ENCODE measurements at places on chromosomes 3 and 15. TPM values are rescaled to one million over a fixed set of nuclear protein-coding genes. Genes with fewer than 3 reads are reported as not detected.

Gene CLDN16
- total RNA-seq, result not detected

Gene MESP2
- total RNA-seq, result not detected

Gene CFAP91
- total RNA-seq, result 2.7 TPM

Gene CCR9
- 4.0 TPM for total RNA-seq

Gene SEMA5B
- not detected for total RNA-seq

Gene AEN
- 41.0 TPM for total RNA-seq

Gene RASGRP1
- total RNA-seq, result 138 TPM

- no peak for DNase-seq
- H3K36me3 ChIP-seq, result no peaks in the 10 kb centered on the region
- H3K27ac ChIP-seq, result no peak overlapping the region
- H3K27me3 ChIP-seq, result peaks cover 5% of the 10 kb centered on the region
- H3K4me1 ChIP-seq, result no peaks in the 10 kb centered on the region
Measured at GRCh38 chr3:73418681-73419080, 206.1 kb downstream of the PDZRN3 start.

GRCh38 chr3:49711489-49711888, 8.0 kb downstream of the AMIGO3 start:
- H3K4me1 ChIP-seq, result peaks cover 17% of the 10 kb centered on the region
- no peak for DNase-seq
- no peak overlapping the region for H3K4me3 ChIP-seq
- no peak overlapping the region for H3K27ac ChIP-seq
- H3K36me3 ChIP-seq, result peaks cover 2% of the 10 kb centered on the region

GRCh38 chr15:81747482-81747881, 298.3 kb downstream of the MEX3B start:
- no peak overlapping the region for H3K27ac ChIP-seq
- no peak overlapping the region for H3K4me3 ChIP-seq
- H3K36me3 ChIP-seq, result no peaks in the 10 kb centered on the region
- H3K4me1 ChIP-seq, result no peaks in the 10 kb centered on the region

GRCh38 chr3:36648241-36649034, 115.9 kb downstream of the DCLK3 start:
- no peaks in the 10 kb centered on the region for H3K36me3 ChIP-seq
- no peak overlapping the region for H3K27ac ChIP-seq
- DNase-seq, result no peak
- no peaks in the 10 kb centered on the region for H3K4me1 ChIP-seq
- H3K4me3 ChIP-seq, result no peak overlapping the region

GRCh38 chr3:46242120-46242519, at the start of gene CCR3:
CCR3 (plus strand) TSS chr3:46242460; CDS start chr3:46265159, 22,699 bp downstream.
- H3K4me1 ChIP-seq, result peaks cover 8% of the 10 kb centered on the region
- no peak within 1 kb of the TSS for H3K4me3 ChIP-seq
- H3K27me3 ChIP-seq, result peaks cover 9% of the 10 kb centered on the region

- H3K4me1 ChIP-seq, result peaks cover 12% of the 10 kb centered on the region
- H3K36me3 ChIP-seq, result no peaks in the 10 kb centered on the region
- H3K4me3 ChIP-seq, result no peak overlapping the region
- H3K27me3 ChIP-seq, result peaks cover 13% of the 10 kb centered on the region
Measured at GRCh38 chr3:115518100-115518852, 105.0 kb upstream of the GAP43 start.

GRCh38 chr3:69774029-69774428, 34.8 kb downstream of the MITF start:
- no peak for DNase-seq
- no peaks in the 10 kb centered on the region for H3K27me3 ChIP-seq
- H3K36me3 ChIP-seq, result no peaks in the 10 kb centered on the region
- H3K4me1 ChIP-seq, result no peaks in the 10 kb centered on the region

DNA sequence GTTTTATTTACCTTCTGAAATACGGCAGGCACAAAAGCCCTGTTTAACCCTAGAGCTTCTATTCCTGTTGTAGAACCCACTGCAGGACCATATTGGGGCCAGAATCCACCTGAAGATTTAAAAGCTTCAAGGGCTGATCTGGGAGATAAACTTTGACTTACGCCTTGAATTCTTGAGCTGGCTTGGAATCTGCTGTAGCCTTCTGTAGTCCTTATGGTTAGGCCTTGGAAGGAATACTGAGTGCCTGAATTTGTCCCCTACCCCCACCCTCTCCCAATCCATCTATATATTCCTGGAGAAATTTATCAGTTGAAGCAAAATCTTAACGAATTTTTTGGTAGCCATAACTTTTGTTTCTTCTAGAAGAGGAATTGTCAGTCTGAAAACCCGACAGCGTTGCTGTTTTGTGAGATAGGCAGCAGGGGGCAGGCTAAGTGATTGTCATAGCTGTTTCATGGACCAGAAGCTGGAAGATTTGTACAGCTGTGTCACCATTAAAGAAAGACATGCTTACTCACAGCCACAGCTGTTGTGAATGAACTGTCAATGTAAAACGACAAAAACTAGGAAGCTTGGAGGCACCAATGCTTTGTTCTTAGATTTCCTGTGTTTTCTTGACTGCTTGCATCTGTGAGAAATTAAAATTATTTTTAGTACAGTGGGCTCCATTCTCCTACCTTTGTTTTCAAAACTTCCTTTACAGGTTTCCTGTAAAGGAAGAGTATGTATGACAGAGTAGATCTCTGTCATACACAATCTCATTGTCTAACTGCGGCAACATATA, 12.8 kb downstream of the LXN start:
- H3K36me3 ChIP-seq, result no peaks in the 10 kb centered on the region
- no peaks in the 10 kb centered on the region for H3K27me3 ChIP-seq
- H3K4me1 ChIP-seq, result peaks cover 6% of the 10 kb centered on the region
- peak; percentile 33 for DNase-seq
- no peak overlapping the region for H3K4me3 ChIP-seq
- no peak overlapping the region for H3K27ac ChIP-seq

GRCh38 chr3:72821161-72821781, 27.0 kb downstream of the SHQ1 start:
- no peak overlapping the region for H3K4me3 ChIP-seq
- DNase-seq, result no peak
- no peaks in the 10 kb centered on the region for H3K27me3 ChIP-seq
- no peak overlapping the region for H3K27ac ChIP-seq

DNA sequence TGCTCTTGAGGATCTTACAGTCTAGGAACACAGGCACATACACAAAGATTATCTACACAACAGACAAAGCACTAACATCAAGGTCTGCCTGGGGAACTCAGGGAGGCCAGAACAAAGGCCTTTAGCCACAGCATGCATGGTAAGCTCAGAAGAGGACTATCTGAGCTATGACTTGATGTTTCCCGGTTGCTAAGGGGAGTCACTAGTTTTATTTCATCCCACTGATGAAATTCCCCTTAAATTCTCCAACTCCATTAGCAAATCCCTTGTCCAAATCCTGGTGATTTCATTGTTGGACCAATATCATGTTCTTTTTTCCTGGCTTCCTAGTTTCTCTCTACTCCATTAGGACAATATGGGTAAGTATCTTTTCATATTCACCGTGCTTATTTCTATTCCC, 23.3 kb downstream of the FBN1 start:
- no peaks in the 10 kb centered on the region for H3K36me3 ChIP-seq
- no peak overlapping the region for H3K27ac ChIP-seq
- peaks cover 25% of the 10 kb centered on the region for H3K27me3 ChIP-seq

- no peak for DNase-seq
- H3K27me3 ChIP-seq, result no peaks in the 10 kb centered on the region
- peaks cover 15% of the 10 kb centered on the region for H3K4me1 ChIP-seq
- no peak overlapping the region for H3K27ac ChIP-seq
- H3K4me3 ChIP-seq, result no peak overlapping the region
Measured at GRCh38 chr3:108150200-108150599, 59.4 kb upstream of the CD47 start.

DNA sequence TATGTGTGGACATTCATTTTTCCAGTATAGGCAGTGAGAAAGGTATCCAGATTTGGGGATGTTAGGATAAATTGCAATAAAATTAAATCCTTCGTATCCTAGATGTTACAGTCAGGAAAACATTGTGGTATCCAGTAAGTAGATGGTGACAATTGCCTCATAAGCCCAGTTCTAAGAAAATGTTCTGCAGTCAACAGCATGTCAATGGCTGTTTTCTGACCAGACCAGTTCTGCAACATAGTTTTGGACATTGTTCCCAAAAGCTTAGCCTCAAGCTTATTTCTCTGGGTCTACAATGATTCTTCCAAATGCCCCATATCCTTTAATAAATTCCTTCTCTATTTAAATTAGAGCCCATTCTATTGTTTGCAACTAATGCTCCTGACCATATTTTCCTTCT, 480.7 kb downstream of the FHIT start:
- no peak overlapping the region for H3K4me3 ChIP-seq
- no peak overlapping the region for H3K27ac ChIP-seq
- no peak for DNase-seq
- no peaks in the 10 kb centered on the region for H3K36me3 ChIP-seq
- H3K27me3 ChIP-seq, result no peaks in the 10 kb centered on the region
- H3K4me1 ChIP-seq, result no peaks in the 10 kb centered on the region

DNA sequence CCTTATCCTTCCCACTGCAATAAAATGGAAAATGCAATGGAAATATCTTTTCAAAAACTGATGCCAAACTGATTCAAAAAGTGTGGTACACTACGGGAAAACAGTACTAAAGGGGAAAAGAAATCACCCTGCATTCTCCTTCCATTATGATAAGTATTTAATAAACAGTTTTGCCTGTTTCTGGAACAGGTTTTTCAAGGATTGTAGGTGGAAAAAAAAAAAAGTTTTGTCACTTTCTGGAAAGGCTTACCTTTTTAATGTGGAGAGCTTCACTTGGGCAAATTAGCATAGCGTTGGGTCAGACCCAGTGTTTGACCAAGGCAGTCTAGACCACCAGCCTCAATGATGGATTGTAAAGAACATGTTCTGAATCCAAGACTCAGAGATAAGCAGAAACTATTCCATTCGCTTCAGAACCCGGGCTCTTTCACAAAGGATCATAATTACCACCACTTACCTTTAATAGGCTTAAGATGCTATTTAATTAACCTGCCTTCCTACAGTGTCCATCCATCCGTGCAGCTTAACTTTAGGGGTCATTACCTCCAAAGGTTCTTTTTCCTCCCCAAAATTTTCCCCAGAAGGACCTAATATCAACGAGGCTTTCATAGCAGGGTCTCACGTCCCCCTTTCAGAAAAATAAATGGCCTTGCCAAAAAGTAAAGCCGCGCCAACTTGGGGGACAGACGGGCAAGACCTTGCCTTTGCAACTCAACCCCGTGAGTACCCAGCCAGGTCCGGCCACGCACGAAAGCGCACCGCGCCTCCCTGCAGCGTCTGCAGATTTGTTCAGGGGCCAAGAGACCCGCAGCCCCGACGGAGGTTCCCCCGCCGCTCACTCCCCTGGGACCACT, 1.0 kb downstream of the DCBLD2 start:
- H3K27ac ChIP-seq, result no peak overlapping the region
- peaks cover 11% of the 10 kb centered on the region for H3K4me1 ChIP-seq
- H3K27me3 ChIP-seq, result peaks cover 13% of the 10 kb centered on the region
- peak overlapping the region; percentile 96 for H3K4me3 ChIP-seq

- H3K4me3 ChIP-seq, result peak overlapping the region; percentile 46
- peak overlapping the region; percentile 80 for H3K27ac ChIP-seq
- no peaks in the 10 kb centered on the region for H3K27me3 ChIP-seq
- no peaks in the 10 kb centered on the region for H3K36me3 ChIP-seq
- H3K4me1 ChIP-seq, result peaks cover 46% of the 10 kb centered on the region
- no peak for DNase-seq
Measured at GRCh38 chr3:15804553-15805095, 6.8 kb upstream of the ANKRD28 start.

GRCh38 chr3:144763878-144764454, 792.3 kb downstream of the DIPK2A start:
- H3K27me3 ChIP-seq, result peaks cover 12% of the 10 kb centered on the region
- DNase-seq, result no peak
- H3K27ac ChIP-seq, result no peak overlapping the region
- no peaks in the 10 kb centered on the region for H3K4me1 ChIP-seq
- H3K36me3 ChIP-seq, result no peaks in the 10 kb centered on the region

DNA sequence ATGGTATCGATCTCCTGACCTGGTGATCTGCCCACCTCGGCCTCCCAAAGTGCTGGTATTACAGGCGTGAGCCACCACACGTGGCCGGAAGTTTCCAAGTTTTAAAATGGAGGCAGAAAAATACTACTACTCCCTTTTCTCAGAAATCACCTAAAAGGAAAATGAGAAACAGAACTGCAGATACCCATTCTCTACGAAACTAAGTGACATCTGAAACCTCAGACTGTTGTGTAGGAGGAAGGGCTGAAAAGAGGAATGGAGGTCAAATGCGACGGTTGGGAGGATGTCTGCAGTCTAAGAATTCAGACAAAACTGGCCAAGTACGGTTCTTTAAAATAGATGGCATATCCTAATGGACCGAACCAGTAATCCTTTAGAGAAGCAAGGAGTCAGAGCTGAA, 24.1 kb downstream of the WDR48 start:
- H3K4me1 ChIP-seq, result peaks cover 12% of the 10 kb centered on the region
- H3K27ac ChIP-seq, result peak overlapping the region; percentile 16
- H3K4me3 ChIP-seq, result peak overlapping the region; percentile 12
- H3K36me3 ChIP-seq, result peaks cover 16% of the 10 kb centered on the region
- DNase-seq, result no peak
- no peaks in the 10 kb centered on the region for H3K27me3 ChIP-seq

GRCh38 chr3:62559831-62560445, 186.6 kb upstream of the FEZF2 start:
- H3K4me3 ChIP-seq, result no peak overlapping the region
- DNase-seq, result no peak
- no peak overlapping the region for H3K27ac ChIP-seq
- H3K36me3 ChIP-seq, result no peaks in the 10 kb centered on the region

- H3K27ac ChIP-seq, result no peak overlapping the region
- H3K4me1 ChIP-seq, result peaks cover 13% of the 10 kb centered on the region
- H3K27me3 ChIP-seq, result no peaks in the 10 kb centered on the region
- H3K4me3 ChIP-seq, result no peak overlapping the region
Measured at GRCh38 chr3:52380023-52380422, 63.9 kb downstream of the DNAH1 start.

GRCh38 chr3:62027241-62027640, 346.1 kb downstream of the FEZF2 start:
- no peaks in the 10 kb centered on the region for H3K36me3 ChIP-seq
- no peaks in the 10 kb centered on the region for H3K4me1 ChIP-seq
- H3K4me3 ChIP-seq, result no peak overlapping the region
- DNase-seq, result no peak
- no peak overlapping the region for H3K27ac ChIP-seq
